Activated naive CD4-positive, alpha-beta T cell (primary cell): ENCODE measurements at places on chromosomes 7 and 10.

DNA sequence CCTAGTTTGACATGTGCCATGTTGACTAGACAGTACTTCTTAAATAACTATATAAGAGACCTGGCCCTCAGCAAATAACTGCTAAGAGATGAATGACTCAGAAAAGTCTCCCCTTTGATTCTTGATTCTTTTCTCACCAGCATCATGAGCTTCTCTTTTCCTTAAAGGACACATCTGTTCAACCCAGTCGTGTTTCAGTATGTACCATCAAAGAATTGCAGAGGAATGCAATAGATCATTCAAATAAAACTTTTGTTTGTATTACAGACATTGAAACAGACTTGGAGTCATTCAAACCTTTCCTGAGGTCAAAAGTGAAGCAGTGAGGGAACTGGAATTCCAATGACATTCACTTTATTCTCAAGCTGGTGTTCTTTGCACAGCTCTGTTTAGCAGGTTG, 598.3 kb upstream of the GHITM start:
- DNase-seq: no peak

DNA sequence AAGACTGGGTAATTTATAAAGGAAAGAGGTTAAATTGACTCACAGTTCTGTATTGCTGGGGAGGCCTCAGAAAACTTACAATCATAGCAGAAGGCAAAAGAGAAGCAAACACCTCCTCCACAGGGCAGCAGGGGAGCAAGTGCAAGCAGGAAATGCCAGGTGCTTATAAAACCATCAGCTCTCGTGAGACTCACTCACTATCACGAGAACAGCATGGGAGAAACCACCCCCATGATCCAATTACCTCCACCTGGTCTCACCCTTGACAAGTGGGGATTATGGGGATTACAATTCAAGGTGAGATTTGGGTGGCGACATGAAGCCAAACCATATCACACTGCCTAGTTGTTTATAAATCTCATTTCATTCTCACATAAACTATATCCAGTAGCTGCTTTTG, 28.0 kb upstream of the CPN1 start:
- DNase-seq: no peak

- no peak for DNase-seq
Measured at GRCh38 chr7:112138325-112138852, 67.8 kb downstream of the DOCK4 start.

DNA sequence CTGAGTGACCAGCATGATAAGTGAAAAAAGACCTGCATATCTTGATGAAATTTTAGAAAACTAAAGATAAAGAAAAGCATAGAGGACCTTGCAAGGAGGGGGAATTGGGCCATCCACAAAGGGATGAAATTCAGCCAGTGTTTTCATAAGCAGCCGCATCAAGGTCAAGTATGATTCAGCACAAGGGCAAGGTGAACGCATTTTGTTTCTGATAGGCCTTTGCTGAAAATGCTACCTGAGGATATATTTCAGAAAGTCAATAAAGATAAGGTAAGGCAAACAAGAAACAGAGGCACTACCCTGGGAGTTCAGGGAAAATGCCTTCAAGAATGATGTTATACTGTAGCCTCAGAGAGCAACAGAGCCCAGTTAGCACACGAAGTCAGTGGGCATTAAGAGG, 55.0 kb upstream of the SHH start:
- no peak for DNase-seq

DNA sequence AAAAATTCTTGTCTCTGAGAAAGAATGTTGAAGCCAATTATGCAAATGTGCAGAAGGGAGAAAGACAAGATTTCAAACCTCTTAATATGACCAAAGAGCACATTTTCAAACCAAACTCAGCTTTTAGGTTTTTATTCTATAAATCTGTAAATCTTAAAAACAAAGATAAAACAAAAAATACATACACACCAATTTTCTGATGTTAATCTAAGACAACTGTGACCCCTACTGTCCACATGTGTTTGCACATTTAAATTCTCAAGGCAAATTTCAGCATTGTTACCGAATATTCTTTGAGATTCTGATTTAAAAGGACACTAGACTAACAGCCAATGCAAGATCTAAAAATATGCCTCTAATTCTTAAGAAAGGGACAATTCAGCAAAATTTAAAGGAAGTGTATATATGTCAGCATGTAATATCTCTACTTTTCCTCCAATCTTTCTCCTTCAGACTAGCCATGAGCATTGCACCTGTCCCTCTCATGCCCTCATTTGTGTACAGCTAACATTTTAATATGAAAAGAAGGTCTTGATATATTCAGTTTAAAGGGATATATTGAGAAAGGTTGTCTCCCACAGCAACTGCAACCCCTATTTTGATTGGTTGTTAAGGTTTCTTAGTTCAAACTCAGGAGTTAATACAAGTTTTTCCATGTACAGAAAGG, 417.9 kb downstream of the IPMK start:
- DNase-seq: no peak

DNA sequence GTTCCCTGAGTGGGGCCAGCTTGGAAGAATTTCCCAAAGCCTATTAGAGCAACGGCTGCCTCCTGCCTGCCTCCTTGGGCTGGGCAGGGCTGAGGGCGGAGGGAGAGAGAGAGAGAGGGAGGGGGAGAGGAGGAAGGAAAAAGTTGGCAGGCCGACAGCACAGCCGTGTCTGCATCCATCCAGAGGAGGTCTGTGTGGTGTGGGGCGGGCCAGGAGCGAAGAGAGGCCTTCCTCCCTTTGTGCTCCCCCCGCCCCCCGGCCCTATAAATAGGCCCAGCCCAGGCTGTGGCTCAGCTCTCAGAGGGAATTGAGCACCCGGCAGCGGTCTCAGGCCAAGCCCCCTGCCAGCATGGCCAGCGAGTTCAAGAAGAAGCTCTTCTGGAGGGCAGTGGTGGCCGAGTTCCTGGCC, at the start of gene AQP1:
Gene AQP1 (plus strand): TSS at position 293 of the 409 bp plus-strand sequence. CDS start 57 bp downstream, at position 350.
- no peak for DNase-seq

GRCh38 chr10:123552760-123553554, 113.2 kb upstream of the GPR26 start:
- no peak for DNase-seq
